ENCODE measurements at places on chromosomes 5 and 9.

GRCh38 chr5:140202078-140202477 is 27.1 kb downstream of the CYSTM1 start:
- DNase-seq: no peak

GRCh38 chr5:16454686-16455085 is 10.9 kb downstream of the ZNF622 start:
- no peak for DNase-seq

GRCh38 chr5:143782588-143783386 is 29.2 kb upstream of the HMHB1 start:
- no peak for DNase-seq

- no peak for DNase-seq
Measured at GRCh38 chr9:116817762-116818161, 130.7 kb downstream of the TRIM32 start.

DNA sequence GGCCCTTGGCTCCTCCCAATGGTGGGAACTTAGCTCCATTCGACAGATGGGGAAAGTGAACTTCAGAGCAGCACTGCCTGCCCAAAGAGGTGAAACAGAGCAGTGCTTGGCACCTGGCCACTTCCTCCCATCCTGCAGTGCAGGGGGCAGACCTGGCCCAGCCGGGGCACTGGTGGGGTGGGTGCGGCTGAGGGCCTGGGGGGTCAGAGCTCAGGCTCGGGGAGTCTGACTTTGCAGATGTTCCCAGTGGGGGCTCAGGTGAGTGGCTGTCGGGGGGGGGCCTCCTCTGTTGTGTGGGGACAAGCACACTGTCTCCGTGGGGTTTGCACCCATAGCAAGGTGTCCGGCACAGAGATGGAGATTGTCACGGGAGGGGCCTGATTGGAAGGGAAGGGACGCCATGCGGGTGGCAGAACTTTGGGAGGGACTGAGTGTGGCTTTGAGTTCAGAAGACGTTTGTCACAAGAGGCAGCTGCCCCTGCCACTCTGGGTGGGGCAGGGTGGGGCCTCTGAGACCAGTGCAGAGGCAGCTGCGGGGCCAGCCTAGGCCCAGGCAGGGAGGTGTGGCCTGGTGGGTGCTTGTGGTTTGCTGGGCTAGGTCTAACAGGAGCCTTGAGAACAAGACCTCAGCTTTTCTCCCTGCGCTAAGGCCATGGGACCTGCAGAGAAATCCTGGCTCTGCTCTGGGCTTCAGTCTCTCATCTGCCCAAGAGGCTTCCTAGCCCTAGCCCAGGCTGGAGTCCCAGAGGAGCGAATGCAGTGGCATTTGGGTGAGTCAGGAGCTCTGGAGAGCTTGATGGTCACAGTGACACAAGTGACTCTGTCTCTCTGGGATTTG is 2.5 kb downstream of the MYMK start:
- no peak for DNase-seq

DNA sequence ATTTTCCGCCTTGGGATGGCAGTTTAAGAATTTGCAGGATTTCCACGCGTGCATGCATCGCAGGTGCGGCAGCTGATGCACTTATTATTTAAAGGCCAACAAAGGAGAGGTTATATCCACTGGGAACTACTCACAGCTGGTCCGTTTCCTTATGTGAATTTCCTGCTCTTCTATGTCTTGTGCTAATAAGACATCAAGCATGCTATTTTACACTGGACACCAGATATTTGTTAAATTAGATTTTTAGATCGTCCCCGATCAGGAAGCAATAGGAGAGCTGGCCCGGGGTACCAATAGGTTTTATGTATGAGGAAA is 476 bp upstream of the DTWD2 start:
- DNase-seq: no peak

- DNase-seq: no peak
Measured at GRCh38 chr9:15735083-15735857, 182.4 kb downstream of the CCDC171 start.

DNA sequence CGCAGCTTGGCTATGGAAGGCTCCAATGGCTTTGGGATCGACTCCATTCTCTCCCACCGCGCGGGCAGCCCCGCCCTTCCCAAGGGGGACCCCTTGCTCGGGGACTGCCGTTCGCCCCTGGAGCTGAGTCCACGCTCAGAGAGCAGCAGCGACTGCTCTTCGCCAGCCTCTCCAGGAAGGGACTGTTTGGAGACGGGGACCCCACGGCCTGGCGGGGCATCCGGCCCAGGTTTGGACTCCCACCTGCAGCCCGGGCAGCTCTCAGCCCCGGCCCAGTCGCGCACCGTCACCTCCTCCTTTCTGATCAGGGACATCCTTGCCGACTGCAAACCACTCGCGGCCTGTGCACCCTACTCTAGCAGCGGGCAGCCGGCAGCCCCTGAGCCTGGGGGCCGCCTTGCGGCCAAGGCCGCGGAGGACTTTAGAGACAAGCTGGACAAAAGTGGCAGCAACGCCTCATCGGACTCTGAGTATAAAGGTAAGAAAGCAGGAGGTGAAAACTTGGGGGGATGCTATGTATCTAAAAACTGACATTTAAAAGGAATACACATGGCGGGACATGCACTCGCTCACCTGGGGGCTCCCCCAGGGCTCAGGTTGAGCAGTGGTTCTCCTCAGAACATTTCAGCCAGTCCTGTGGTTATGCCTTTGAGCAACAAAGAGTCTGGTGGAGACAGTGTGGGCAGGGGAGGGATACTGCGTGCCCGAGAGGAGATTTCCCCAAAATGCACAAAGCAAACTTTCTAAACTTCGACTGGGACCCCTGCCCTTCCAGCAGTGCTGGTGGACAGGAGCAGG is 579 bp downstream of the BARHL1 start:
- DNase-seq: no peak

DNA sequence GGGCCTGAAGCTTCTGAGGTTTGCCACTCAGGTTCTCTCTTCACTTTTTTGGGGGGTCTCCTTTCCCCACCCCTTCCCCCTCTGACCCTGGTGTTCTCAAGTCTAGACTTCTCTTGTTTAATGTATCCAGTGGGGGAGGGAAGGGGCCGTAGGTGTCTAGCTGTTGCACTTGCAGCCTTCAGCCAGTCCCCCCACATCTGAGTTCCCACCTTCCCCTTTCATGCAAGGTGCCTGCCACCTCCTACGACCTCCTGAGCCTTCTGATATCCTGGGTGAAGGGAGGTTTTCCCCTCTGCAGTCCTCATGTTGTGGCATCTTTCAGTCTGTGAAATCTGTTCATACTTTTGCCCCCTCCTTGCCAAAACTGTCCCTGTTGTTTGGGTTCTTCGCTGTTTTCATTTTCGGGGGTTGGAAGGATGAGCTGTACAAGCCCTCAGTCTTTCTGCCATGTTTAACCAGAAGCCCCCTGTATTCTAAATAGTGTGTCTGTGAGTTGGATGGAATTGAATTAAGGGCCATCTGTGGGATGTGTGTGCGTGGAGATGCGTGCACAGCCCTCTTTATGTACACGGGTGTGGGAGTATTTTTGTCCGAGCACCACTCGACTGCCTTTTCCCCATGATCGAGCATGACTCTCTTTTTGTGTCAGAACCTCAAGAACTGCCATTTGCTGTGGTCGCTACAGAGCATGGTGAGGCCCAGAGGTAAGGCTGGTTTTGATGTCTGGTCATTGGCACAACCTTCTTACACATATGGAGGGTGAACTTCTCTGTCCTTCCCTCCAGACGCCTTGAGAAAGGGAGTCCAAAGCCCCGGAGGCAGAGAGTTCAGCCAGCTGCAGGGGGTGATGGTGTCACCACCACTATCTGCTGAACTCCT is 23.6 kb downstream of the PRRC2B start:
- no peak for DNase-seq

- DNase-seq: no peak
Measured at GRCh38 chr9:114417511-114417910, 29.7 kb upstream of the AKNA start.

GRCh38 chr5:166013415-166013814 is 2278.0 kb upstream of the WWC1 start:
- DNase-seq: no peak

DNA sequence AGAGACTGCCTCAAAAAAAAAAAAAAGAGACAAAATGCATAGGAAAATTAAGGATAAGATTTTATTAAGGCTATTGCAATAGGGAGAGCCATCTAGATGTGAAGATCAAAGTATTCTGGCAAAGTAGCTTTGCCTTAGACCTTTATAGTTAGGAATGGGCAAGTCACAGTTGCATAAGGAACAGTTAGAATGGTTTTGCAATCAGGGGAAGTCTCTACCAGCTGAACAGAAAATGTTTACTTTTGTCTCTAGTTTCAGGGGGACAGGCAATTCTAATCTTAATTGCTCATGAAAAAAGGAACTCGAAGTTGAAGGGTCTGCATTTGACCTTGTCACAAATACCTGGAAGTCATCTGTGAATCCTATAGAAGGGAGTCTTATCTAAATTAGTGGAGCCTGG is 13.1 kb upstream of the ATP6V1G1 start:
- no peak for DNase-seq

GRCh38 chr5:110572729-110573128 is 153.7 kb downstream of the TMEM232 start:
- no peak for DNase-seq

GRCh38 chr9:4620057-4620765 is 41.9 kb upstream of the PLPP6 start:
- no peak for DNase-seq

- DNase-seq: no peak
Measured at GRCh38 chr9:130343445-130343918, 77.9 kb downstream of the HMCN2 start.

GRCh38 chr5:138159666-138160065 is 18.8 kb downstream of the BRD8 start:
- no peak for DNase-seq

DNA sequence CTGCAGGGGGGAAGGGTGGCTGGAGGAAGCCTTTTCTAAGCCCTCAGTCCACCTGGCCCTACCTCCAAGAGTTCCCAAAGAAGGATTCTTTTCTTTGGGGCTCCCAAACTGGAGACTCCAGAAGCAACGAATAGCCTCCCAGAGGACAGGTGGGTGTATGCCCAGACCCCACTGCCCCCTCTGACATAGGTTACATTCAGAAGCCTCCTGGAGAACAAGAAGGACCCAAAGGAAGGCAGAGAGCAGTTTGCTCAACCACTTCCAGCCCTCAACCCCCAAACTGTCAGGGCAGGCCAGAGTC is 10.3 kb downstream of the HK3 start:
- no peak for DNase-seq

DNA sequence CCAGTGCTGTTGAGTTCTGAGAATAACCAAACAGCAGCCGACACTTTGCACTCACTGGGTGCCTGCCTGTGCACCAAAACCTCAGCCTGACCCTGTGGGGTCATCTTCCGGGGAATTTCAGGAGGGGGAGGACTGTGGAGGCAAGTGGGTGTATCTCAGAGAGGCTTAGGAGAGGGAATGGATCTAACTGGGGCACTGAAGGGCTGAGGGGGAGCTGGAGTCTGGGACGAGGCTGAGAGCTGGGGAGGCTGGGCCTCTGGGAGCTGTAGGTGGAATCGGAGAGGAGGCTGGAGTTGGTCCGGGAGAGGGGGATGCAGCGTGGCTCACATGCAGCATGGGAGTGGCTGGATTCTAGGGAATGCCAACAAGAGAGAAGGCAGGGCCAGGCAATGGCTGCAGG is 14.9 kb upstream of the ASS1 start:
- DNase-seq: no peak

DNA sequence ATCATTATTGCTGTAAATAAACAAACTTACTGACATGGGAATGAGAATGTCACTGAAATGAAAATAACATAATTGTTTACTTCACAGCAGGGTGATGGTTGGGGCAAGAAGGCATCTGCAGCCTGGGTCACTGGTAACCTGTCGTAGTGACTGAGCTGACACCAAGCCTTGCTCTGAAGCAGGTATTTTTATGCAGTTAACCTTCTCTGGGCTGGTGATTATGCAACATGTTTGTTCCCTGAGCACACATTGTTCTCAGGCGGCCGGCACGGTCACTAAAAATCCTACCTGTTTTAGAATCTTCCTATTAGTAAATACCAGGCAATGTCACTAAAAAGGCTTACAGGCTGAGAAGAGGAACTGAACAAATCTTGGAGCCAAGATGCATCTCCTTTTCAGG is 157.7 kb upstream of the NR3C1 start:
- DNase-seq: no peak

DNA sequence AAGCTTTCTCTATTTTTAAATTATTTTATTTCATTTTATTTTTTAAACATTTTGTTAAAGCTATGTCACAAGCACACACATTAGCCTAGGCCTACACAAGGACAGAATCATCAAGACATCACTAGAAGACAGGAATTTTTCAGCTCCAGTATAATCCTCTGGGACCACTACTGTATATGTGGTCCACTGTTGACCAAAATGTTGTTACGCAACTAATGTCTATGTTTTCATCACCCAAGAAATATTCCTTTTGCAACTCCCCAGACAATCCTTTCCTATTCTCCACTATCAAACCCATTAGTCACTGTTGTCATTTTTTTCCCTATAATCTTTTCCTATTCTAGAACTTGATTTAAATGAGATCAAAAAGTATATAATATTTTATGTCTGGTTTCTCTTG is 2371.7 kb upstream of the C9orf72 start:
- DNase-seq: no peak

GRCh38 chr9:126392662-126393371 is 66.2 kb downstream of the MVB12B start:
- no peak for DNase-seq

DNA sequence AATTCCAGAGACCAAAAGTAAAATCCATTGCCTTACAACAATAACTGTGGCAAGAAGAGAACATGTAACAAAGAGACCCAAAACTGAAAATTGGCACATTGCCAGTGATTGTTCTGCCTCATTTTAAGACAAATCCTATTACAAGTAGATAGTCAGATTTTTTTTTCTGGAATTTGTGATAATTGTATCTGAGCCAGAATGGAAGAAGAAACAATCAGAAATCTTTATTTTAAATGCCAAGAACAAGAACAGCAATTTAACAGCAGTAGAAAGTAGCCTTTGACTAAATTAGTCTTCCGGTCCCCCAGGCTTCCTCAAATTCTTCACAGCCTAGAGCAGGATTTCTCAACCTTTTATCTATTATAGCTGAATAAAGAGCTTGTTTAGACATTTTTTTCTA is 106.7 kb upstream of the PTPN3 start:
- no peak for DNase-seq

- DNase-seq: no peak
Measured at GRCh38 chr9:112198646-112199045, 23.5 kb upstream of the SUSD1 start.

DNA sequence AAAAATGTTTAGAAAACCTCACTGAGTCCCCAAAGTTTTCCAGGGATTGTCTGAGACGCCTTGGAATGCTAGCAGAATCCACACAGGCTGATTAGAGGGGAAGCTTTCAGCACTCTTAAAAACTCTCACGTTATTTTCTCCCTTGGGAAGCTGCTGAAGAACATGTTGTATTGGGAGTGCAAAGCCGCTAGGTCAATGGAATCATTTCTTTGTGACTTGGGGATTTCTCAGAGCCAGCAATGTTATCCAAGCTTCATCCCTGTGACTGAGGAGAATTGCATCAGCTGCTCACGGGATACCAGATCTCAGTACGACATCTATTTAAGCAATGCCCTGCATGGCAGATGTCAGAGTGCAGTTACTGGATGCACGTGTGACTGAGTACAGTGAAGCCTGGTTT is 426.4 kb upstream of the MPDZ start:
- no peak for DNase-seq

GRCh38 chr5:138338411-138339090 is 485 bp downstream of the FAM53C start:
- no peak for DNase-seq

All from NCI-H1436 (cell line).